Skin of body (tissue), 3 donors: ENCODE measurements at places on chromosomes 7 and 10.

DNA sequence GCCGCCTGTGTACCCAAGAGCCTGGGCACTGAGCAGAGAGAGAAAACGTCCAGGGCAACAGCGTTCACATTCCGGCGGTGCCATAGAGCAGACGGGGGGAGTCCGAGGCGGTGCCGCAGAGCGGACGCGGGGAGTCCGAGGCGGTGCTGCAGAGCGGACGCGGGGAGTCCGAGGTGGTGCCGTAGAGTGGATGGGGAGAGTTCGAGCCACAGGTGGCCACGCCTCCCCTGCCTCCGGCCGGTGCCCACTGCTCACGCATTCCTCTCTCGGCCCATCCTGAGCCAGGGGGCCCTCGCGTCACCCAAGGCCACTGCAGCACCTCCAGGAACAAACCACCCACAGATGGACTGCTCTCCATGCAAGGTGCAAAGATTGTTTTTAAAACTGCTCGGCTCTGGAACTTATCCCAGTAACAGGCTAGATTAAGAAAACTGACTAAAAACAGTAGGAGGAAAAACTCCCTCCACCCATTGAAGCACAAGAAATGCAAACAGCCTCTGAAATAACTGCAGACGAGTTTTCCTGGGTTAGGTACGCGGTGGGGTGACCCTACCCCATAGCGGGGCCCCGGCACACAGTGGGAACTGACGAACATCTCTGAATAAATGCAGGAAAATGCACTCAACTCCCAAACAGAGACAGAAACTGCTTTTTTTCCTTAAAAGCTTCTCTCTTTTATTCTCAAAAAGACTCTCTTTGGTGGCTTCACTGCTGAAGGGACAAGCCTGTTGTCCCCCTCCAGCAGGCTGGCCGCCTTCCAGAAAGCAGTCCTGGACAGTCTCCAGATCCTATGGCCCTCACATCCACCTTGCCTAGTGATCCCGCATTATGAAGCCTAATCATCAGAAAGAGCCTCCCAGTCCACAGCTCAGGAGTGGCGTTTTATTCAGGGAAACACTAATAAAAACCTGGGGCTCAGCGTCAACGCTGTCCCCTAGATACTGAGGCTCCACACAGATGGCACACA is 55.9 kb downstream of the DIP2C start:
- no peak for DNase-seq

DNA sequence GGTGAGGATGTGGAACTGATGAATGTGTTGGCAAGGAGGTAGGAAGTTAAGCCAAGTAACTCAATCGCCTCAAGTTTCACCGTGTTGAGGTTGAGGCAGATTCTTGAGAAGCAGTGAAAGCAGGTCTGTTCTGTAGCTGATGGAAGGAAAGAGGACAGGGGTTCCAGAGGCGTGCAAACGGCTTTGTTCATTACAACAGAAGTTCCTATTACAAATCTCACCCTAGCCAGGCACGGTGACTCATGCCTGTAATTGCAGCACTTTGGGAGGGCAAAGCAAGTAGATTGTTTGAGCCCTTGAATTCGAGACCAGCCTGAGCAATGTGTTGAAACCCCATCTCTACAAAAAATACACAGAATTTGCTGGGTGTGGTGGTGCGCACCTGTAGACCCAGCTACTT is 36.9 kb upstream of the PTF1A start:
- DNase-seq: no peak

DNA sequence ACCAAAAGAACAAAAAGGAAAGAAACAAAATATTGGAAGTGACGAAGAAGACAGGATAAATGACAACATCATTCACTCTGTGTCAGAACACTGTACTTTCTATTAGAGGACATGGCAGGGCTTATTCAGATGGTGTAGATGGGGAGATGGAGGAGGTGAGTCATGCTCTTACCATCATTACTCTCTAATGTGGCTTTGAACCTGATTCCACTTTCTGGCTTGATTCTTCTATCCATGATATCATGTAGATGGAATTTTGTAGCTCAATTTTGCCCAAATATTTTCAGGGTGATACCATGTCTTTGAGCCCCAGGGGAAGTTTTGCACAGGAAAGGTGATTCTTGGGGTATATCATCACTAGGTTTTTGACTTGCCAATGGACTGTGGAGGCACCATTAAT is 91.7 kb downstream of the CFAP58 start:
- no peak for DNase-seq

GRCh38 chr10:49179699-49180443 is 8.3 kb downstream of the TMEM273 start:
- no peak for DNase-seq
